Kidney epithelial cell (primary cell): ENCODE measurements at places on chromosomes 7 and 10.

DNA sequence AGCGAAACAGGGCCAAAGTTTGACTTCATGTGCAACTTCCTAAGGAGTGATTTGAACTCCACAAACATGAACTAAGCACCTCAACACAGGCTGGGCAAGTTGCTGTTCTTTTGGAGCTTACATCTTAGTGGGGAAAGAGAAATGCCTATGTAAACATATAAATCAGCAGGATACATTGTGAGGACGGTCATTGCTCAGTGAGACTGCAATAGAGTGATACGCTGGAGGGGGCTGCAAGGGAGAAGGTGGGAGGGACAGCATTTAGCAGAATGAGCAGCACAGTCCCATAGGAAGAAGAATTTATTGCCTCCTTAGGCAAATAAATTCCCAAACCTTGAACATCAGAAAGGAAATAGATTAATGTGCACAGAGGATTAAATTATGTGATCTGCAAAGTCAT is 90.0 kb downstream of the EGFR start:
- DNase-seq = no peak

GRCh38 chr10:58574058-58574457 is 61.4 kb downstream of the BICC1 start:
- no peak for DNase-seq

DNA sequence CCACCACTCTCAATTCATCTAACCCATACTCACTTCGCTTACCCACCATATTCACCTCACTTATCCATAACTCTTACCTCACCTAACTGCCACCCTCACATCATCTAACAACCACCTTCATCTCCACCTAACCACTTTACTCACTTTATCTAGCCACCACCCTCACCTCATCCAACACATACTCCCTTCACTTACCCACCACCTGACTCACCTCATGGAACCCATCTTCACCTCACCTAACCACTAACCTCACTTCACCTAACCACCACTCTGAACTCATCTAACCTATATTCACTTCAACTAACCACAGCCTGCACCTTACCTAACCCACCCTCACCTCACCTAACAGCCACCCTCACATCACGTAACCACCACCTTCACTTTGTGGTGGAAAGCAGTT is 84.2 kb downstream of the VIPR2 start:
- no peak for DNase-seq

GRCh38 chr10:20898866-20899535 is 1.9 kb upstream of the NEBL start:
- no peak for DNase-seq
